ENCODE measurements at places on chromosomes 6 and 20.

DNA sequence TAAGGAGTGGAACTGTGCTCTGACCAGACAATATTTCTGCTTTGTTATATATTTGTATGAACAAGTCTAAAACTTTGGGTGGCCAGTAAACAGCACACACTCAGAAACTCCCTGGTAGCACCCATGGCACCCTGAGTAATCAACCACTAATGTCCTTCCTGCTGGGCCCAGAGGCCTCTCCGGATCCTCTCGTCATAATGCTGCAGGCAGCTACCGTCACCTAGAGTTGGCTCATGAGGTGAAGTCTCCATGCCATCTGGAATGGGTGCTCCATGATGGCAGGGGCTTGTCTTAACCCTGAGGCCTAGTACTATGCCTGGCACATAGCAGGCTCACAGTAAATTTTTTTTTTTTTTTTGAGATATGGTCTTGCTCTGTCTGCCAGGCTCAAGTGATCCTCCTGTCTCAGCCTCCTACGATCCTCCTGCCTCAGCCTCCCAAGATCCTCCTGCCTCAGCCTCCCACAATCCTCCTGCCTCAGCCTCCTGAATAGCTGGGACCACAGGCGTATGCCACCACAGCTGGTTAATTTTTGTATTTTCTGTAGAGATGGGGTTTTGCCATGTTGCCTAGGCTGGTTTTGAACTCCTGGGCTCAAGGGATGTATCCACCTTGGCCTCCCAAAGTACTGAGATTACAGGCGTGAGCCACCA lies 3.0 kb upstream of the SDCBP2 start:
- DNase-seq = no peak

DNA sequence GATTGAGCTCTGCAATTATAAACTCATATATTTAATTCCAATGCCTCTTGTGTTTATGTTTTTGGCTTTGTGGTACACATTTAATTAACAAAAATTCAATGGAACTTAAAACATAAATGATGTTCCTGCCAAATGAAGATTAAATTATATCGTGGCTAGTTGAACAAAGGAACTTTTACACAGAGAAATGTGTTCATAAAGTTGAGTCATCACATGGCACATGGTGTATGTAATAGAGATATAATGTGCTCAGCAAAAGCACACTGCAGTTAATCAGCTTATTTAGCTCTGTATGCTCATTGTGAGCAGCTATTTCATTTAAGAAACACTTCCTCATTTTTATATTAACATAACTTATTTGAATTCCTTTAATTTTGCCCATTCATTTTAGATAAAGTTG lies 1295.6 kb upstream of the CITED2 start:
- DNase-seq = no peak

- DNase-seq = no peak
Observed at GRCh38 chr6:100493206-100493888, 28.6 kb upstream of the SIM1 start.

DNA sequence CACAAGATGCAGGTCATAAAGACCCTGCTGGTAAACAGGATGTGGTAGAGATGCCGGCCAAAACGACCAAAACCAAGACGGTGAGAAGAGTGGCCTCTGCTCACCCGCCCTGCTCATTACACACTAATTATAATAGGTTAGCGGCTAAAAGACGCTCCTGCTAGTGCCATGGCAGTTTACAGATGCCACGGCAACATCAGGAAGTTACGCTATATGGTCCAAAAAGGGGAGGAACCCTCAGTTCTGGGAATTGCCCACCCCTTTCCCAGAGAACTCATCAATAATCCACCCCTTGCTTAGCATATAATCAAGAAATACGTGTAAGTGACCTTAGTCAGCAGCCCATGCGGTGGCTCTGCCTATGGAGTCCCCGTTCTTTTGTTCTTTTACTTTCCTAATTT lies 17.6 kb downstream of the BHLHE23 start:
- DNase-seq = no peak

GRCh38 chr6:105005451-105005850 lies 48.5 kb downstream of the LIN28B start:
- no peak for DNase-seq

- DNase-seq = no peak
Observed at GRCh38 chr6:83055366-83055964, 10.2 kb downstream of the UBE3D start.

DNA sequence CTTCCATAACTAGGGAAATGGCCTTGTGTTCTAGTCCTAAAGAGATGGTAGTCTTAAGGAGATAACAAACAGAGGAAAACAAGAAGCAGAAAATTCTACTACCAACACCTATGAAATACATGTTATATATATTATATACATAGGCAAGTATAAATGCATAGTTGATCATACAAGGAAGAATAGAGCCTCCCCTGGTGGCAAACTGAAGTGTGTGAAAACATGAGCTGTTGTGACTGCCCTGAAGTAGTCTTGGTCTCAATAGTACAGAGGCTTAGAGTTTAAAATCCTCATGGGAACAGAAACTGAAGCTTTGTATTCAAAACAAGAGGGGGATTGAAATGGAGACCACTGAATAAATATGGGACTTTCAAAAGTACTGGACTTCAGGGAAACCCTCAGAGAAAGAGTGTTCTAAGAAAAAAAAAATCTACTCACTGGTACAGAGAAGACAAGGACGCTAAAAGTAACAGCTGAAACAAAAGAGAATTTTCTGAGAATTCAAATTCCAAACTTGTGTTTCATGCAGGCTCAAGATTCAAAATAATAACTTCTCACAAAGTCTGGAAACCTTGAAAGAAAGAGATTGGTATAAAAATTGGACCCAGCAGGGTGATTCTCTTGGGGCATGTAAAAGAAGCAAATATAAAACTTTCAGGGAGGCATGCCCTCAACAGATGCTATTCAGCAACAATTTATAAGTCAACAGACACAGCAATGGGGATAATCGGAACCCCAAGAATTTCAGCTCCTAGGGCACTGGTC lies 59.7 kb upstream of the SAMD3 start:
- no peak for DNase-seq

- DNase-seq = no peak
Observed at GRCh38 chr6:6085928-6086668, 79.4 kb upstream of the NRN1 start.

DNA sequence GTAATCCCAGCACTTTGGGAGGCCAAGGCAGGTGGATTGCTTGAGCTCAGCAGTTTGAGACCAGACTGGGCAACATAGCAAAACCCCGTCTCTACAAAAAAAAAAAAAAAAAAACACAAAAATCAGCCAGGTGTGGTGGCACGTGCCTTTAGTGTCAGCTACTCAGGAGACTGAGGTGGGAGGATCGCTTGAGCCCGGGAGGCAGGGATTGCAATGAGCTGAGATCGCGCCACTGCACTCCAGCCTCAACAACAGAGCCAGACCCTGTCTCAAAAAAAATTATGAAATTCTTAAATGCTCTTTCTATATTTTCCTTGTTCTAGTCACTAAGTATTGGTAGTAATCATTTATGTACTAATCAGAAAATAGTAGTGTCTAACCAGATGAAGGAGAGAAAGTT lies 30.6 kb downstream of the SYTL3 start:
- no peak for DNase-seq

GRCh38 chr20:11086970-11087369 lies 413.2 kb upstream of the JAG1 start:
- no peak for DNase-seq

GRCh38 chr6:128821116-128821515 lies 61.8 kb upstream of the LAMA2 start:
- no peak for DNase-seq

DNA sequence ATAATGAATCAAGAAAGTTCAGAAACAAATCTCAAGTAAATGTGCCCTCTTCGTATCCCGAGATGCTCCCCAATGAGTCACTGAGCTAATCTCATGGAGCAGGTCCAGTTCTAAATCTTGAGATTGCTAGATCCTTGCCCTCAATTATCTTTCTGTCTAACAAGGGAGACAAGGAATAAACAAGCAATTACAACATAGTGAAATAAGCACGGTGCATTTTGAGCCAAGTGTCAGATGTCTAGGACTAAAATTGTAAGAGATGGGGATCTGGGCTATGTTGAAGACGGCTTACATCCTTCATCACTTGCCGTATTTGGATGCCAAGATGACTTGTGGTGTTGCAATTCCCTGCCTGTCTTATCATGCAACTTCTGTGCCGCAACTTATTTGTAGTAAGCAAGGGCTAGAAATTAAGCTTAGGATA lies 56.5 kb upstream of the ADGRF1 start:
- DNase-seq = no peak

- DNase-seq = no peak
Observed at GRCh38 chr6:111382476-111383294, 100.3 kb downstream of the REV3L start.

- DNase-seq = no peak
Observed at GRCh38 chr6:117485433-117485832, 3.0 kb downstream of the DCBLD1 start.

DNA sequence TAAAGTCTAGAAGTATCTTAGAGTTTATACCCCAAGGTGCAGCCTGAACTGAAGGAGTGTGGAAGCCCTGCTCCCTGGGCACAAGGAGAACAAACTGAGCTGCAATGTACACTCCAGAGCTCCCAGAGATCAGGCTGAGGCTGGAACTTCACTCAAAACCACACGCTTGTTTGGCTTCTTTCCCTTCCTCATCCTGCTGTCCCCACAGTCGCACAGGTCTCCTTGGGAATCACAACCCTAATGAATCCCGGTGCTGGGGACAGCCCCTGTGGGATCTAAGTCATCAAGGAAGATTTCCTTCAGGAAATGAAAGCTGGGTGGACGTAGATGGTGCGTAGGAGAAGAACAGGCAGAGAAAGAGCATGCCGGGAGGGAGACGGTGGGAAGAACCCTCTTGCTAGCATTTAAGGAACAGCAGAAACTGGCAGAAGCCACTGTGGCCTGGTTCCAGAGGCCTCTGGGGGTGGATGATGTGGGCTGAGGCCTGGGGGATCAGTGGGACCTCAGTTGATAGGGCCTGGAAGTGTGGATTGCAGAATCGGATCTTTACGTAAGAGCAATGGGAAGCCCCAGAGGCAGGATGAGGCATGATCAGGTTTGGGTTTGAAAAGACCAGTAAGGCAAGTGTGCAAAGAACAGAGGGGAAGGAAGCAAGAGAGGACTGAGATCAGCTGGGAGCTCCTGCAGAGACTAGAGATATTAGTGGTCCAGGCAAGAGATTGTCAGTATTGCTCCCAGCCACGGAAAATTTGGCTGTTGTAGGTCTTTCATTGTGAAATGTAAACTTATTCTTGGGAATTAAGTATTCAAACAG lies 21.4 kb downstream of the CYP24A1 start:
- DNase-seq = no peak

- no peak for DNase-seq
Observed at GRCh38 chr6:166251655-166252054, 56.5 kb downstream of the PRR18 start.

DNA sequence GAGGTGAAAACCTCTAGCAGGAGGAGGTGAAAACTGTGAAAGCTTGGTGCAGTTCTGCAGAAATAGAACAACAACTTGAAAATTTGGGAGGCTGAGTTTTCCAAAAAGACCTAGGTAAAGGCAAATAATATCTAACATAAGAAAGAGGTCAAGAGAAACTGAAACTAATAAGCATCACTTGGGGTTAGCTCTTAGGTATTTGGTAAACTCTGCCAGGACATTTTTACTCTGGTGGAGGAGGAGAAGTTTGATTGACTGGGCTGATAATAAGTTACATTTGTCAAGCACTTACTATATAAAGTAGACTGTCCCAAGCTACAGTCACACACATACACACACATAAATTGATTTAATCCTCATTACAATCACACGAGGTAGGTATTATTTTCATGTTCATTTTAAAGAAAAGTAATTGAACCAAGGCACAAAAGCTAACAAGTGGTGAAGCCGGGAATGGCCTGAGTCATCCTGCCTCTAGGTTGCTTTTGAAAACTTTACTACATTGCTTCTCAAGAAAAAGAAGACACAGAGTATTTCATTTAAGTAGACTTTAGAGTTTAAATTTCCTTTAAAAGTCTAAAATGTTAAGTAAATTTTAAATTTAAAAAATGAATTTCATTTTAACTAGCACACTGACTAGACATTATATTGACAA lies 275.5 kb downstream of the PTPRK start:
- no peak for DNase-seq

- no peak for DNase-seq
Observed at GRCh38 chr6:114362957-114363356, 20.1 kb upstream of the HS3ST5 start.

DNA sequence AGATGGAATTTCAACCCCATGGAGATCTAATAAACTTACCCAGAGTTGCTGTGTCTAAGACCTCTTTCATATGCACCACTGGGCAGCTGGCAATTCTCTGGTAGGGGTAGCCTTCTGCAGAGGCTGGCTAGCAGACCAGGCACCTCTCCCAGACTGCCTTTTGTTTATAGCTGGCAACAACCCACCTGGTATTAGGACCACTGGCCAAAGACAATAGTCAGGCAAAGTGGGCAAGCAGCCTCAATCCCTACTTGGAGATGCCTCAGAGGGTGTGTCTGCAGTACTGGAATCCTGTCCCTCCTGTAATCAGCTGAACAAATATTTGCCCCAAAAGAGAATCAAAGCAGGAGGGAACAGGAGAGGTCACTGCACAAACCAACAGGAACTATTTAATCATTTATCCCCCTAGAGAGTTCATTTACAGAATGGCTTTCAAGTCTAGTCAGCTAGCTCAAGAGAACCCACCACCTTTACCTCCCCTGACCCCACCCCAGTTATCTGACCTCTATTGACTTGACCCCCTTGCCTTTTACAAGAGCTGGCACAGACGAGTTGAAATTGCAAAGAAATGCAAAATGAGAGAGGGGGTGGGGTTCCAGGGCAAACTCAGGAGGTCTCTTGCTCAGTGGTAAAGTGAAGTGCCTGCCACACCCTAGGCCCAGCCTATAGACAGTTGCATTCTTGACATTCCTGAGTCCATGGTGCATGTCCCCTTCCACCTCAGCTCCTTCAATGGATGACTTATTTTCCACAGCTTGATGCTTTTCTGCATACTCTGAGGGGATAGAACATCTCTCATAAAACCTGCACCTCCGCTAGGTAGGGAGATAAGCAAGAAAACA lies 2.8 kb downstream of the BCL2L1 start:
- DNase-seq = no peak

GRCh38 chr6:121482004-121482693 lies 46.7 kb downstream of the GJA1 start:
- no peak for DNase-seq
